ENCODE measurements at places on chromosomes 3 and 15.

DNA sequence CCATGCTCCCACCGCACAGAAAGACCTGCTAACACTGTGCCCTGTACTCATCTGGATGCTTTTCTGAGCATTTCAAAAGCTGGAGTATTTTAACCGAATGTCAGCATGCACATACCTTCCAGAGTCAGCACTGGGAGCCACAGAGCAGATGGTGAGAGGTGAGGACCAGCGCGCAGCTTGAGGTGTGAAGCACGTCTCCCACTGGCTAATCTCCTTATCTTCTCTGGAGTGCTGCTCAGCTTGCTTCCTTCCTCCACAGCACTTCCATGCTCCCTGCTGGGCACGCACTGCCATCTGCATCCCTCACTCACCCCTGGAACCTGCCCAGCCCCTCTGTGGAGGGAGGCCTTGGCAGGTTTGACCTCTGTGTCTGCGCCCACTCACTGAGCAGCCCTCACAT, at the start of gene GNB5:
TSS of gene GNB5 (minus strand) at position 186 of the 400 bp plus-strand sequence. CDS start 6,716 bp downstream, outside the sequence.
- no peak for DNase-seq

DNA sequence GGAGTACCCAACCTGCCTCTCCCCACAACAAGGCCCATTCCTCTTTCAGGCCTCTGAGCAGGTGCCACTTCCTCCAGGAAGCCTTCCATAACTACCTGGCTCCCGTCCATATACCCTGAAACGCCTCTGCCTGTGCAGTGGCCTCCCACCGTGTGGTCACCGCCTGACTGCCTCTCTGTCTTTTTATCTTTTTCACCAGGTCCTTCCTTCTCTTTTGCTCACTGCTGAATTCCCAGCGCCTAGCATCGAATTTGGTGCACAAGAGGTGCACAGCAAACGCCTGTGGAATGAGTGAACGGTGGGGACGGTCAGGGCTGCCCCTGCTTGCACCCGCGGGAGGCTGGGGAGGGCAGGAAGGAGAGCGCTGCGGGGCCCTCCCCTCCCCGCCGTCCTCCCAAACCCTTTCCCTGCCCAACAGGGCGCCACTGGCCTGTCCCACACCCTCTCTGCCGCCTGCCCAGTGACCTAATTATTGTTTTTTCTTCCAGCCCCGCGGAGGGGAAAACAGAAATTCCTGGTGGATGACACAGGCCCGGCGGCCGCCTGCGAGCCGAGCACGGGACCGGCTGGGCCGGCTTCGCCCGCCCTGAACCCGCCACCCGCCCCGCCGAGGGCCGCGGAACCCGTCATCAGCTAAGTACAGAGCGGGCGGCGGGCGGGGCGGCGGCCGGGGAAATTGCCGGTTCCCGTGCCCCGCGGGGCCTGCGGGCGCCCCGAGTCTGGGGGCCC, 140.1 kb downstream of the SMAD6 start:
- DNase-seq, result no peak

- DNase-seq, result no peak
Observed at GRCh38 chr3:38141173-38141951, 2.9 kb downstream of the MYD88 start.

- no peak for DNase-seq
Observed at GRCh38 chr3:159732172-159733111, 256.2 kb upstream of the IL12A start.

DNA sequence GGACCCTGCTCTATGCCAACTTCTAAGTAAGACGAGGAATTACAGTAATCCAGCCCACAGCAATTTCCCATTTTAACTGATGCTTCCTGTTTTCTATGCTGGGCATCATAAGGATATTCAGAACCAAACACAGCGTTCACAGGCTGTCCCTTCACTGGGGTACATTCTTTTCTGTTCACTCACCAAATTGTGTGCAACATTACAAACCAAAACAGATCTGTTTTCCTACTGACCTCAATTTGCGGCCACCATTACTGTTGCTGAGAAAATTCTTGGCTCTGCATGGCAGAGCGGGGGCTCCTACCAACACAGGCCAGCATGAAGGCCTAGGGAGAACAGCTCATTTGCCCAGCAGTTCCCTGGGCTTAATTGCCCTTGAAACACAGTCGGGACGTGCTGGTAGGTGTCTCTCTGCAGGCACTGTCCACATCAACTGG, 76.5 kb downstream of the MYO1E start:
- DNase-seq, result no peak

GRCh38 chr15:94743668-94744067, 512.3 kb downstream of the MCTP2 start:
- no peak for DNase-seq

DNA sequence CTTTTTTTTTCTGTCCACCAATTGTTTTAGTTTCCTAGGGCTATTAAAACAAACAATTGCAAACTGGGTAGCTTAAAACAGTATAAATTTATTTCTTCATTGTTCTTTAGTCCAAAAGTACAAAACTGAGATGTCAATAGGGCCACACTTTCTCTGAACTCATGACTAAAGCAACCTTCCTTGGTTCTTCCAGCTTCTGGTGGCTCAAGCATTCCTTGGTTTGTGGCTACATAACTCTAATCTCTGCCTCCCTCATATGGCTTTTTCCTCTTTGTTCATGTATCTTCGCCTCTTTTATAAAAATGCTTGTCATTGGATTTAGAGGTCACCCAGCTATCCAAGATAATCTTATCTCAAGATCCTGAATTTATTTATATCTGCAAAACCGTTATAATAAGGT, 914.5 kb upstream of the EPHA6 start:
- DNase-seq, result no peak

DNA sequence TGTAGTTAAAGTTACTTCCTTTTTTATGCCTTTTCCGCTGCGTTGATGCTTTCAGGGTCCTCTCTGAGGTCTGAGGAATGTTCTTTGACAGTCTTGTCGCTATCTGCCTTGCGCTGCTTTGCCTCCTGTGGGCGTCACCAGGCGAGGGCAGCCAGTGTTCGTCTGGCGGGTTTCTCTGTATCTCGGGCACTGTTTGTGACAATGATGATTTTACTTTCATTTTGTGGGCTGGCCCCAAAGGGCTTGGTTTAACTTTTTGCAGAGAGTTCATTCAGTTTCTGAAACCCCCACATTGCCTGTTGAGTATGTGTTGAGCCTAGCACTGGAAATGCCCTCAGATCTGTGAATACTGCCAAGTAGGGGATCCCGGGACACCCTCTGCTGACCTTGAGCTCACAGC, 24.6 kb upstream of the SACM1L start:
- DNase-seq, result peak; percentile 72

DNA sequence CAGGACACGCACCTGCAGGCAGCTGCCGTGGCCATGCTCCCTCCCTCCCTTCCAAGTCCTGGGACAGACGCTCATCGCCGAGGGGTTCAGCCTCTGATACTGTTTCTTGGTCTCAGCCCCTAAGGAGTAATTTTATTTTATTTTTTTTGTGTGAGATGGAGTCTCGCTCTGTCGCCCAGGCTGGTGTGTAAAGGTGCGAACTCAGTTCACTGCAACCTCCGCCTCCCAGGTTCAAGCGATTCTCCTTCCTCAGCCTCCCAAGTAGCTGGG, 53.7 kb downstream of the ADAMTS7 start:
- DNase-seq, result no peak

GRCh38 chr3:55185380-55185779, 257.5 kb upstream of the LRTM1 start:
- no peak for DNase-seq

GRCh38 chr3:157347577-157348303, 88.9 kb upstream of the PTX3 start:
- no peak for DNase-seq

DNA sequence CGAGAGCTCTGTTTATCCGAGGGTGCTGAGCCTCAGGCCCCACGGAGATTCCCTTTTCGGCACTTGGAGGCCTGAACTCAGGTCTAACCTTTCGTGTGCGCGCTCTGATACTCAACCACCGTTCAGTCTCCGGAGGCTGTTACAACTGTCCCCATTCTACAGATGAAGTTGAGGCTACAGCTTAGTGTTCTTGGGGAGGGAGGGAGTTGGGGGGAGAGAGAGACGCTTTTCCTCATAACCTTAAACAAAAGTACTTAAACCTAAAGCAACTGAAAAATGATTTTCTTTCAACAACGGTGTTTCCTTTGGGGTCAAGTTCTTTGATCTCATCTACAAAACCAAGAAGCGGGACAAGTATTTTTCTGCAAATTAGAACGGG, 952 bp upstream of the CHST2 start:
- DNase-seq, result no peak

- DNase-seq, result peak; percentile 82
Observed at GRCh38 chr15:60582370-60583036, 103.6 kb upstream of the ICE2 start.

- peak; percentile 91 for DNase-seq
Observed at GRCh38 chr15:77013776-77014131, 18.8 kb downstream of the PSTPIP1 start.

DNA sequence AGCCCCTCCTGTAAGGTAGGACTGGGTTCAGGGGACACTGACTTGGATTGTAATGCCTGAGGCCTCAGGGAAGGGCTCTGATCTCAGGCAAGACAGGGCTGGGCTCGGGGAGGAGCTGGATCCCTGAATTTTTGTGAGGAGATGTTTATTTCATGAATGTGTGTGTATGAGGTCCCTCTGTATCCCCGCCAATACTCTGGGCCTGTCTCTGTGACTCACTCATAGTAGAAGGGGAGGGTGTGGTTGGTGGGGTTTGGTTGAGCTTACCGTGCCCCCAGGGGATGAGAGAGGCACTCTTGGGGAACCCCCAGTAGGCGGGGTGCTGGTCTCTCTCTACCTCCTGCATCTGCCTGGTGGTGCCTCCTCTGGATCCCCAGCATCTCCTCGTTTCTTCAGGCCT, 28.1 kb downstream of the RPSA start:
- DNase-seq, result no peak

DNA sequence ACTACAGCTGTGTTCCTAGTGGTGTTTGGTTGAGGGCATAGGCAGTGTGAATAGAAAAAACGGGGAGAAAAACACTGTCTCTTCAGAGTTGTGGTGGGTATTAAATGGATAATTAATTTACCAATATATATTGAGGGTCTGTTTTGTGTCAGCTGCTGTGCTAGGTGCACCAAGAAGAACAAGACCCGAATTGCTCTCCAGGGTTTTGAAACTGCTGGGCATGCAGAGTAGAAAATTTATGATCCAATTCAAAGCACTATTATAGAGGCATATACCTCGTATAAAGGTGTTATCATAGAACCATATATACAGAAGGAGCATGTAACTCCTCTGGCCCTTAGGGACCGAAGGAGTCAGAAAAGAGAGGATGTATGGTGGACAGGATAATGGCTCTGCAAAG, 1.6 kb upstream of the NMD3 start:
- no peak for DNase-seq

DNA sequence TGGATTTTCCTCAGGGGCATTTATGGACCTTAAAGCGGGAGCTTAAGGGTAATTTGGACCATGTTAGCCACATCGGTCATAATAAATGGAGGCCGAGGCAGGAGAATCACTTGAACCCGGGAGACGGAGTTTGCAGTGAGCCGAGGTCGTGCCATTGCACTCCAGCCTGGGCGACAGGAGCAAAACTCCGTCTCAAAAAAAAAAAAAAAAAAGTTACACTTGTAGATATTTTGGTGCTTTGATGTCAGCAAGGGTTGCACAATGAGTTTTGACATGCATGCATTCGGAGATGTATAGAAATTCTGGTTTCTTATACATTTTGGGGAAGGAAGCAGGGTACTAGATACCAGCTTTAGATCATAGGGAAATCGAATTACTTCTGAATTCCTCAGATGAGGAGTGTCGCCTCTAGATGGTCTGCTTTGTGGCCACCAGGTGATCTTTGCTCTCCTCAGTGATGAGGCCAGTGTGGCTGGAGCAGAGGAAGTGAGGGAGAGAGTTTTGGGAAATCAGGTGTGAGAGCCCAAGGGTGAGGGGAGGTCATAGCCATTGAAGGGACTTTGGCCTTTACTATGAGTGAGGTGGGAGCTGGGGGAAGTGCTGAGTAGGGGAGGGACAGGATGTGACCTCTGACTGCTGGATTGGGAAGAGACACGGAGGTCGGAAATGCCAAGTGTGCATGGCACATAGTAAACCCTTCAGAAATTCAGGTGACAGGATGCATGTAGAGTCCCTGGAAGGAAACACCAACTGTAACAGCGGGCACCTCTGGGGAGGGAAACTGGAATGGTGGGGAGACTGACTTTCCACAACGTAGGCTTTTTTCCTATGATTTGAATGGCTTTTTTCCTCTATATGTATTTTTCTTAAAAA, 8.4 kb upstream of the RBSN start:
- DNase-seq, result no peak

DNA sequence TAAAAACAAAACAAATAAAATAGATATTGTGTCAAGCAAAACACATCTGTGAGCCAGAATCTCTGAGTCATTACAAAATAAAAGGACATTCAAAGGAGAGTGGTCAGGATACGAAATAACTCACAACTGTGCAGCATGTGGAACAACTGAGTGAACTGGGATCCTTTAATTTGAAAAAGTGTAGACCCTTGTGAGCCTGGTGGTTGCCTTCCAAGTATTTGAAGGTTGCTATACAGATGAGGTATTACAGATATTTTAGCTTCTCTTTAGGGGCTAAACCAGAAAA, 26.7 kb downstream of the KCNMB2 start:
- DNase-seq, result no peak

DNA sequence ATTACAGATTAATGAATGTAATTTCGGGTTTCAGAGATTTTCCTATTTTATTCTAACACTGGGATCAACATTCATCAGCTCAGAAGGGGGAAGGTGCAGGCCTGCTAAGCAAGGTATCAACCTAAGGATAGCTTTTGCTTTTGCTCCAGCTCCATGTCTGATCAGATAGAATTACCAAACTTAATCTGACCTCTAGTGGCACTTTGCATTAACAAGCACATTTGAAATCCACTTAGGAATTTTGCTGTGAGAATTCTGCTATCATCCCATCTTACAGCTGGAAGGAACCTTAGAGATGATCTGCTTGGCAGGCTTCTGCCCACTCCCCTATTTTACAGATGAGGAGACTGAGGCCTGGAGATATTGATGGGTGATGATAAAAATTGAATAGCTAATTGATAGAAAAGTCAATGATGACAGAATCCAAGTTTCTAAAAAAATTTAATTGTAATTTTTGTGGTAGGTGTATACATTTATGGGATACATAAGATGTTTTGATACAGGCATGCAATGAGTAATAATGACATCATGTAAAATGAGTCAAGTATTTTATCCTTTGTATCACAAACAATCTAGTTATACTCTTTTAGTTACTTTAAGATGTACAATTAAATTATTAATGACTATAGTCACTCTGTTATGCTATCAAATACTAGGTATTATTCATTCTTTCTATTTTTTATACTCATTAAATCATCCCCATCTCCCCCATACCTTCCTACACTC, 209.2 kb upstream of the ZPLD1 start:
- no peak for DNase-seq

DNA sequence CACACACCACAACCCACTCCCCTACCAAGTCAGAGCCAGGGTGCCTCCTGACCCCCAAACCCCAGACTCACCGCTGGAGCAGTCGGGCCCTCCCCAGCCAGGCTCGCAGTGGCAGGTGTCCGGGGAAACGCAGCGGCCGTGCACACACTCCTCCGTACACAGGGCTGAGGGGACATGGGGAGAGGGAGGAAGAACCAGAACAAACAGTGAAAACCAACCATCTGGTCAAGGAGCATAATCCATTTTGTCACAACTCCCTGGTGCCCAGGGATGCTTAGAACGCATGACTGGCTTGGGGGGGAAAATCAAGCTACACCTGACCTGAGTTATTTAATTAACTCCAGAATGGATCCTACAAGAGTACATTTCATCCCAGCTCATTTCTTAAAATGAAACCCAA, 159.2 kb downstream of the MEGF11 start:
- DNase-seq, result no peak

GRCh38 chr15:33872416-33873106, 95.7 kb upstream of the CHRM5 start:
- DNase-seq, result no peak
